ENCODE measurements at places on chromosomes 3 and 15. TPM values are rescaled to one million over a fixed set of nuclear protein-coding genes. Genes with fewer than 3 reads are reported as not detected.

TM4SF4 gene
- 10.9 TPM for total RNA-seq

GBE1 gene
- total RNA-seq: 81.9 TPM

CPOX gene
- total RNA-seq: 15.0 TPM

- no peak for DNase-seq
These were observed 230.6 kb downstream of the NEK10 start for GRCh38 chr3:27138562-27138961.

GRCh38 chr3:194460566-194460965, 26.2 kb downstream of the ATP13A3 start:
- no peak for DNase-seq

- no peak for DNase-seq
These were observed 53.9 kb upstream of the VGLL3 start for GRCh38 chr3:87044846-87045245.

DNA sequence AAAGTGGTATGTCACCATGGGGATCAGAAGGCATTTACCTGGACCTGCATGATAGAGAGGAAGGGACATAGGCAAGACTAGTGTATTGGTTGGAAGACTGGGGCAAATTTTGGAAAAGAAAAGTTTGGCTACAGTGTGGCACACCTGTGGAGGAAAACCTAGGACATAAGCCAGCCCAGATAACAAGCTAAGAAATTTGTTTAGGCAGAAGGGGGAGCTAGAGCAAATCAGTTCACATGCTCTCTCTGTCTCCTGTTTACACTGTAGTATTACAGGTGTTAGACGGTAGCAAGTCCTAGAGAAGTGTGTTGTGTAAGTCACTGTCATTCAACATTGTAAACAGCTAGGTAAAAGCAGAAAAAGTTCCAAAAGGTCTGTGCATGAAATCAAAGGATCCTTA, 11.9 kb upstream of the ALDH1A2 start:
- peak; percentile 19 for DNase-seq

- no peak for DNase-seq
These were observed 28.4 kb downstream of the TMEM44 start for GRCh38 chr3:194604837-194605236.

DNA sequence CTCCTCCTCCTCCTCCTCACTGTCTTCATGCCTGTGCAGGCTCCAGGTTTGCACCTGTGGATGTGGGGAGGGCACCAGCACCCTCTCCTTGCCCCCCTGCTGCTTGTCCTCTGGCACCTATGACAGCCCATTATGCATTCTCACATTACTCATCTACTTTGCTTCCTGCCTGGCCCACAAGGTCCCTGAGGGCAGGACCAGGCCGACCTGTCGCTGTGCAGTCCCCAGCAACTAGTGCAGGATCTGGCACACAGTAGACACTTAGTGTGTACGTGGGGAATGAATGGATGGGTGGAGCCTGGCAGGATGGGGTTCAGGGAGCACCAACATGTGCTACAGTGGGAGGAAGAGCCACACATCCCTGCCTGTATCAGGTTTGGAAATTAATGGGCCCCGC, 58.3 kb upstream of the TMEM115 start:
- DNase-seq: no peak

DNA sequence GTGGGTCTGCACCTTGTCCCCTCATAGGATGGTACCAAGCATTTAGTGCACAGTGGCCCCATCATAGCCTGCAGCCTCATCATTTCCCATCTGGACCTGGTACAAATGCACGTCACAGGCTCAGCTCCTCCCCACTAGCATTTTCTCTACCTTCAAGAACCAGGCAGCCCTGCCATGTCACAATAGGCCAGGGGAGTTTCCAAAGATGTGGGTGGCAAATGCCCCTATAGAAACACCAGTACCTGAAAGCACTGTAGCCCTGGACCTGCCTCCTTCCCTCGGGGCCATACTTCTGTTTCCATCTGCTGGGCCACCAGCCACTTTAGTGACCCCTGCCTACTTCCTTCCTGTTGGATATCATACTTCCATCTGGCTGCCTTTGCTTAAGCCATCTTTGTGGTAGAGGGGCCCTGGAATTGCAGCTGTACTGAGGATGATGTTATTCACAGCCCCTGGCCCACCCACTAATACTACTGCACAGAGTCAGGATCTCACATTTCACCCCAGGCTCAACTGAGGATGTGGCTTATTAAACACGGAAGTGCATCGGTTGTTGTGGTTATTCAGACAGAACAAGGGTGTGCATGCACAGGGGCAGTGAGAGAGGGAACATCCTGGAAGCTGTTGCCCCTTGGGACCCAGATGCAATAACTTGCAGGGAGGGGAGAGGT, 3.8 kb downstream of the TCTA start:
- no peak for DNase-seq

GRCh38 chr15:42083605-42083908, 10.8 kb downstream of the PLA2G4D start:
- no peak for DNase-seq

DNA sequence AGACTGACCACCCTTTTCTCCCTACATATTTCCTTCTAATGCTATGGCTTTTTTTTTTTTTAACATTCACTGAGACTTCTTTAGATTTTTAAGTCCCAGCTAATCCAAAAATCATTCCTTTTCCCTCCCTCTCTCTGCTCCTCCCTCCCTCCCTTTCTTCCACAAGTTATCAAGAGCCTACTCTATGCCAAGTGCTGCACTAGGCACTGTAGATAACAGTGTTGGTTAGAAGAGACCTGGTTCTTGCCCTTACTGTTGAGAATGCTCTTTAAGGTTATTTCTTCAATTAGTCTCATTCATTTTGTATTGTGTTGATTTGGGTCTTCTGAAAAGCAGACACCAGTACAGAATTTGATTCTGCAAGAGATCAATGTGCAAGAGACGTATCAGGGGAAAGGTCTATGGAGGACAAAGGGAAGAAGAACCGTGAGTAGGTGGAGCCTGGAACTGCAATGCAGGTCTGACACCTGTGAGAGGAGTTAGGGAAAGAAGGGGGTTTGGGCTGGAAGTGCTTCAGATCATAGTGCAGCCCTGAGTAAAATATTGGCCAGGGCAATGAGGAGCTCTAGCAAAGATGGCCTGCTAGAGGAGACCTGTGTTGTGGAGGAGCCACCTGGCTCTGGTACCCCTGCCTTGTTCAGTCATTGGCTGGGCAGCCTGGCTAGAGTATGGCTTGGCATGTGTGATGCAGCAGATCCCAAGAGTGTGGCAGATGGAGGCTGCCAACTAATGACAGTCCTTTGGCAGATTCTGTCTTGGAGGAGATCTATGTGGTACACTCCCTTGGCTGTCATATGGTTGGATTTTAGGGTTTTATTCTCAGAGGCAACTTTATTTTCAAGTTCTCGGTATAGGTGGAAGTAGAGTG, 9.7 kb upstream of the PCOLCE2 start:
- no peak for DNase-seq

DNA sequence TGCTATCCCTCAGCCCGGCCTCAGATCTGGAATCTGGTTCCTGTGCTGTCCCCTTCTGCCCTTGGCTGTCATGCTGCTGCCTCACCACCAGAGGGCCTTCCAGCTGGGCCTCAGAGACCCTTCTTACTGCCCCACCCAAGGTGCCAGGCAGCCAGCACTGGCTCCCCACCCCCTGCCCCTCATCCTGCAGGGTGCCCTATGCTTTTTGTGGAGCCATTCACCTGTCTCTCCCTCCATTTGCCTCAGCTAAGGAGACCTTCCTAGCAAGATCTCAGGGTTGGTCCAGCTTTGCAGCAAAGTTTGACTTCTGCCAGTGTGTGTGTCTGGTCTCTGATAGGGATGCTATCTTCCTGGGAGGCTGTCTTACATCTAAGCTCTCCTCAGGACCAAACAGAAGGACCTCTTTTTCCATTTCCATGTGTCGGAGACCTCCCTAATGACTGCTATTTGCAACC, 1.9 kb upstream of the VWA5B2 start:
- no peak for DNase-seq

DNA sequence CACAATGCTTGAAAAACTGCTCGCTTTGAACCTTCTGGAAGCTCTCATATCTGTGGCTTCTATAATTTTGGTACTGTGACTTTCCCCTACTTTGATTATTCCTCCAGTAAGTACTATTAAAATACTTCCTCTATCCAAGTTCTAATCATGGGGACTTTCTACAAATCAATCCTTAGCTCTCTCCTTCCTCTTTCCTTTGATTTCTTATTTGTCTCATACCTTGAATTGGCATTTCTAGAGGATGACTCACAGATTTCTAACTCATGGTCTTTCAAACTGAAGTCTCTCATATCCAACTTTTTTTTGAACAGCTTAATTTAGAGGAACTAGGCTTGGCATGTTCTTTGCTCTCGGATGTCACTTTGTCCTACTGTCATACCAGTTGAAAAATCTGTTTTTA, 241.8 kb downstream of the TBC1D5 start:
- no peak for DNase-seq

GRCh38 chr3:192212979-192213378, 514.4 kb downstream of the FGF12 start:
- no peak for DNase-seq

DNA sequence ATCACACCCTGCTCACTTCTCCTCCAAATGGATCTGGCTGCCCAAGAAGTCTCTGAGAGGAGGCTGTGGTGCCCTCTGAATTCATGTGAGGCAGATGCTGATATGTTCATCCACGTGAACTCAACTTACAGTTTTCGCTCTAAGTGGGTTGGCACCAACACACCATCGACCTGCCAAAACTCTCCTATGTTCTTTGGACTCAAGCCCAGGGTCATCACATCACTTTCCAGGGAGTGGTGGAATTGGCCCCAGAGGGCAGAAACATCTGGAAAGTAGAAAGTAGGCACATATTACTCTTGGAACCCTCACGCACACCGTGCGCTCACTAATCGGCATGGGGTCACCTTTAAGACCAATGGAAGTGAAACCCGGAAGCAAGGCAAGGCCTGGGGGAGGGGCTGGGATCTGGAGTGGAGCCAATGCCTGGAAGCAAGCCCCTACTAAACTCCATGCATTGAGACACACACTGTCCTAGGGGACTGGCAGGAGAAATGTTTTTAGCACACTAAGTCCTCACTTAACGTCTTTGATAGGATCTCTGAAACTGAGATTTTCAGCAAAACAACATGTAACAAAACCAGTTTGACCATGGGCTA, 41.4 kb downstream of the SSUH2 start:
- DNase-seq: no peak

Data from Caki2 (cell line).